ENCODE measurements at places on chromosomes 1 and 21.
A peak's percentile ranks its signal among the peaks of the same experiment; 100 is the strongest.

GRCh38 chr1:6286266-6286665 lies 25.4 kb upstream of the GPR153 start:
- DNase-seq: no peak

- no peak for DNase-seq
Observed at GRCh38 chr1:1618396-1619068, 3.2 kb downstream of the MIB2 start.

DNA sequence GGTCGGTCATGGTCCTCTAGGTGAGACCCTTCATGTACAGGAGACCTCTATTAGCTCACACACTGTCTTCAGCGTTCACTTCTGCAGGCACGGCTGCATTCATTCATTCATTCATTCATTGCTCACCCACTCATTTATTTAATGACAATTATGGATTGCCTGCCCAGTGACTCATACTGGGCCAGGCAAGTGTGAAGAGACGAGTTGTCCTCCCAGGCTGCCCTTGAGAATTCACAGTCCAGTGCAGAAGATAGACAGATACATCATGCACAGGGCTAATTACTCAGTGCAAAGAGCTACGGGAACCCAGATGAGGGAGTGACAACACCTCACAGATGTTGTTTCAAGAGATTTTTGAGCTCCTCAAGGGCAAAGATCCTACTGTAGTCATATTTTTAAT lies 248.4 kb downstream of the TNR start:
- no peak for DNase-seq

GRCh38 chr1:41708332-41708731 lies 210.4 kb downstream of the HIVEP3 start:
- no peak for DNase-seq

- no peak for DNase-seq
Observed at GRCh38 chr1:27591622-27592021, 12.3 kb downstream of the AHDC1 start.

GRCh38 chr1:12475101-12475500 lies 142.9 kb downstream of the DHRS3 start:
- DNase-seq: no peak

DNA sequence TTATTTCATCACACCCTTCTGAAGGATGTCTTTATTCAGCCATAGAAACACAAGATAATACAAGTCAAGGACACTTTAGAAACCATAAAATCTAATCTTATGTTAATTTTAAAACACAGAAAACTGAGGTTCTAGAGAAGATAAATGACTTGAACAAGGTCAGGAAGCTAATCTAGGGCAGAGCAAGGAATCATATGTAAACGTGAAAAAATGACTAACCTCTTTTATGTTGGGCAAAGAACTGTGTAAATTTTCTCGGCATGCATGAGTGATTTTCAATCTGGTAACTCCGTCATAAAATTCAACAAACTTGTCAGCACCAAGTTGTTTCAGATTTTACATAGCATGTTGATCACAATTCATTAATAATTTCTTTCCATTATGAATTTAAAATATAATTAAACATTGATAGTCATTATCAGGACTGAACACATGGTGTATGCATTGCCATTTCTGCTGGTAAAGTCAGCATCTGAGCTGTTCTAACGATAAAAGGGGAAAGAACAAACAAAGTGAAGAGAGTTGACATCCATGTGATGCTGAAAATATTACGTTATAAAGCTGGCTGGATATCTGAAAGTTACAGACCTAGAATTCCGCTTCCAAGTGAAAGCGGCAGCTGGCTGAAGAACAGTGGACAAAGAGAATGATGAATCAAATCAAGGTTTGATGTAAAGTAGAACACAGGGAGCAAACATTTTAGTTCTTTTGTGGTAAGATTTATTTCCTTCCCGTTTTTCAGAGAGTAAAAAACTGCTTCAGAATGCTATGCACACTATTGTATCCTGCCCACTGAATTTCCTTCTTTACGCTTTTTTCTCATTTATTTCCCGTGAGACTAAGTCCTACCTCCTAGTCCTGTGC lies 1037.4 kb upstream of the TMPRSS15 start:
- DNase-seq: no peak

GRCh38 chr1:171286032-171286705 lies 27.8 kb upstream of the FMO4 start:
- DNase-seq: no peak

- no peak for DNase-seq
Observed at GRCh38 chr1:109592916-109593315, 26.5 kb downstream of the GNAT2 start.

DNA sequence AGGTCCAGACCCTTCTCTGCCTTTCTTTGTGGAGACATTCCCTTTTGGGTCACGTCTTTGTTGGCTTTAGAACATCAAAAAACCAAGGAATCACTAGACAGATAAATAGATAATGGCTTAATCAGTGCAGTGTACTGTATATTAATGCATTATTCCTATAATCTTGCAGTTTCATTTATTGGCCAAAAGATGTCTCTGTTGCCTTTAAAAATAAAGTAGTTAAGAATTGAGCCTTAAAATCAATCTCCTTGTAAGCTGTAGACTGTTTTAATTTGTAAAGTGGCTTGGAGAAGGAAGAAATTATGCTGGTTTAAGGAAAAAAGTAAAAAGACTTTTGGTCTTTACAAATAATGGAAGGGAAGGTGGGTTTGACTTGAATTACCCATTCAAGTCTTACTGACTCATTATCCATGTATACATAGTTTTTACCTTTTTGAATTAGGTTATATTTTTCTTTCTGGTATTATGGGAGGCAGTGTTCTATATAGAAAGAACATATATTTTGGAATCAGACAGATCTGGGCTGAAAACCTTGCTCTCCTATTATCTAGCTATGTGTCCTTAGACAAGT lies 84.6 kb downstream of the VPS13D start:
- no peak for DNase-seq

GRCh38 chr1:103365860-103366569 lies 159.5 kb upstream of the RNPC3 start:
- DNase-seq: no peak

- DNase-seq: peak; percentile 34
Observed at GRCh38 chr21:33205476-33205875, 24.3 kb upstream of the IFNAR2 start.

DNA sequence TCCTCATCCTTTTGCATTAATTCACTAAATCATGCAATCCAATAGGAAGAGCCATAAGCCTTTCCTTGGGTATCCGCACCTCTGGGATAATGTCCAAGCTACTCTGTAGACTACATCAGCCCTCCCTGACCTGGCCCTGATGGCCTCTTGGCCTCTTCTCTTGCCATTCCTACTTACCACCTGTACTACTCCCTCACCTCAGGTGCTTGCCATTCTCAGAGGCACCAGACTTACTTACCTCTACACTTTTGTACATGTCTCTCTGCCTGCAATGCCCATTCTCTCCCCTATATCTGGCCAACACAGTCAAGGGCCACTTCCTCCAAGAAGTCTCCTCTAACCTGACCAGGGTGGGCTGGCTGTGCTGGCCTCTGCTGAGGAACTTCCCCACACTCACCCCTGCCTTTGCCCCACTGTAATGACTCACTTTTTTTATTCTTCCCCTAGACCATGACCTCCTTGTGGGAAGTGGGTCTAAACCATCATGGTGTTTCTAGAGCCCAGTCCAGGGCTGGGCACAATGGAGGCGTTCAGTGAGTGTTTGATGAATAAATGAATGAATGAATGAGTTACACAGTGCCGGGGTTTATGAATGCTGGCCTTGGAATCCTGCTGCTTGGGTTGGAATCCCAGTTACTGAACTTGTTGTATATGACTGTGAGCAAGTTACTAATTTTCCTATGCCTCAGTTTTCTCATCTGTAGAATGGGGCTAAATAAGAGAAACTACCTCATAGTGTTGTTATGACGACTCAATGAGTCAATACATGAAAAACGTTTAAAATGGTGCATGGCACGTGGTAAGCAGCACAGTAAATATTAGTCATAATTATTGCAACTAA lies 179.8 kb downstream of the FOXD2 start:
- DNase-seq: no peak

GRCh38 chr1:64470665-64471217 lies 812 bp downstream of the CACHD1 start:
- no peak for DNase-seq
